ENCODE measurements at places on chromosomes 7 and 10.

- DNase-seq = no peak
These were observed 318.5 kb upstream of the ZWINT start for GRCh38 chr10:56679578-56679977.

DNA sequence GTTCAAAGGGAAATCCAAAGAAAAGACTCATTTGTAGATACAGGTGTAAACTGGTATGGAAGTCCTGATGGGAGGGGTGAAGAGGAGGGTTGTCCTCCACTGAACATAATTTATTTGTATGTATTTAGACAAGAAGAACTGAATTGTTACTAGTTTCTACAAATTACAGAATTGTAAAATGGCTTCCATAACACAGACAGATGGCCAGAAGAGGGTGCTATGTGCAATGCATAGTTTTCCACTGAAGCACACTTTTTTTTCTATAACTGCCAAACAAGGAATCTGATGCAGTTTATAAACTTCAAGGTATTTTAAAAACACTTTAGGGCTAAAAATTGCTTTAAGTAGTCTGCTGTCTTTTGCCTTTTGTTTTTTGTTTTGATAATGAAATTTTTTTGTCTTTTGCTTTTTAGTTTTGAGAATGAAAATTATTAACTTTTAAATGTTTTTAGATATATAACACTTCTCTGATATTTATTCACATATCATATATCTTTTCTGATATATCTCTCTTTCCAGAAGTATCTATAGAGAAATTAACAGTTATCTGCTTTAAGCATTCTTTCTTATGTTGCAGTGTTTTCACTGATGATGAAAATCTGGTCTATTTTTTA lies 58.5 kb downstream of the PHYHIPL start:
- no peak for DNase-seq

DNA sequence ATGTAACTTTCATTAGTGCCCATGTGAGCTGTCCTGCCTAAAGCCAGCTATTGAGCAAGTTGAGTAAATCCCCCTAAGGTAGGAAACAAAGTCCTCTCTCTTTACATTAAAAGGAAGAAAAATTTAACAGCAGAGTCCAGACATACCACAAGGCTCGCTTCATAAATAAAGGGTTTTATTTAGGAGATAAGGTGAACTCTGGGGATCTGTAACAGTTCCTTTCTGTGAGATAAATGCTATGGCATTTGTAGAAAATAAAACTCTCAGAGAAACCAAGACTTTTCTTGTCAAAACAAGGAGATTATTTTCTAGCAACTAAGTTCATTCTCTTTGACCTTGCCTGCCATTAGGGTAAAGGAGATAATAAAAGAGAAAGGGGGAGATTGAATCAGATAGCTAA lies 32.3 kb upstream of the LYZL1 start:
- no peak for DNase-seq

DNA sequence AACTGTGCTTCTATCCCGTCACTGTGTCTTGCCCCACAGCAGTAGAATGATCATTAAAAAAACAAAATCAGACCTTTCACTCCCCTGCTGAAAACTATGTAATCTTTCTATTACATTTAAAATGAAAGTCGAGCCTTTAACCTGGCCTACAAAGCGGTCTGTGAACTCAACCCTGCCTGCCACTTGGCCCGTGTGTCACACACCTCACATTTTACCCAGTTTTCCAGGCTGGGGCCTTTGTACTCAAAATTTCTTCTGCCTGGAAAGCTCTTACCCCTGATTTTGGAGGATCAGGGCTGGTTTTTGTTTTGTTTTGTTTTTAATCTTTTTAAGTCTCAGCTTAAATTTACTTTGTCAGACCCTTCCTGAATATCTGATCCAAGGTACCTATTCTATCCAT lies 82.1 kb downstream of the UBE2H start:
- DNase-seq = no peak

DNA sequence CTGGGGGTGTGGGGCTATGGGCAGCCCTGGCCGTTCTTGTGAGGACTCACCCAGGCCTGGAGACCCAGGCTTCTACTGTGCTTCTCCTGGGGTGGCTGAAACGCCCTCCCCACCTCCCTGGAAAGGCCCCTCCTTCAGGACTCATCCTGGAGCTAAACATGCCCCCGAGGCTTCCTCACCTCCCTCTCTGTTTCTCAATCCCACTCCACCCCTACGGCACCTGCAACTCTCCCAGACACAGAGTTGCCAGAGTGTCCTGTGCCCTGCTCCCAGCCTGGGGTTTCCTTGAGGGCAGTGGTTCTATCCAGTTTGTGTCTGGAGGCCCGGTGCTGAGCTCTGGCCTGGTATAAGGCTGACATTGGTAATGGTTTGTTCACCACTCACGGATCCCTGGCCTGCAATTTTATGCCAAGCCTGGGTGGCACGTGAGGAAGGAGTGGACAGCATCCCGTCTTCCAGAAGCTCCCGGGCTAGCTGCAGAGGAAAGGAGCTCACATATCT lies 68.0 kb downstream of the GRID1 start:
- no peak for DNase-seq

- no peak for DNase-seq
These were observed 14.3 kb downstream of the TMEM273 start for GRCh38 chr10:49173853-49174252.

GRCh38 chr10:55351431-55351830 lies 550.4 kb upstream of the PCDH15 start:
- no peak for DNase-seq

DNA sequence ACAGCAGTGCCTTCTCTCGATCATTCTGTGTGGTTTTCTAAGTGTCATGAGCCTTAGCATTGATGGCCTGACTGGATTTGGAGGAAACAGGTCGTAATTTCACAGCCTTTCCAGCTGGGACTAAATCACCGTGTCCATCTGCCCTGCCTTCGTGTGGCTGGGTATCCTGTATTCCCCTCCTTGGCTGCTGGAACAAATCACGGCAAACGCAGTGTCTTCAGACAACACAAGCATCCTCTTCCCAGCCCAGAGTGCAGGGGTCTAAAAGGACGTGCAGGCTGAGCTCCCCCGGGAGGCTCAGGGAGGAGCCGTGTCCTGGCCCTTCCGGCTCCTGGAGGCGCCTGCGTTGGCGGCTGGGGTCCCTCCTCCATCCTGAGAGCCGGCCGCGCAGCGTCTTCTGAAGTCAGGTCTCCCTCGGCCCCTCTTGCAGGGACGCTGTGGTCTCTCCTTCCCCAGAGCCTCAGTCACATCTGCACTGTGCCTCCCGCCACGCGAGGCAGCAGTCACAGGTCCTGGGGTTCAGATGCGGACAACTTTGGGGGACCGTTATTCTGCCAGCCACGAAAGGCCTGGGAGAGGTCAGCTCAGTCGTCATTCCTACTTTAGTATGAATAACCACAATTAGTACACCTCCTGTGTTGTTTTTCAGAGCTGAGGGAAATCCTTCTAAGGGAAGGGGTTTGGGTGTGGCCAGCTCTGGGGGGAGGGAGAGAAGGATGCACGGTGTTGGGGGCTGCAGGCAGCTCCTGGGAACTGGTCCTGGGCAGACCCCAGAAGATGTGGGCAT lies 41.1 kb downstream of the FAM20C start:
- no peak for DNase-seq

DNA sequence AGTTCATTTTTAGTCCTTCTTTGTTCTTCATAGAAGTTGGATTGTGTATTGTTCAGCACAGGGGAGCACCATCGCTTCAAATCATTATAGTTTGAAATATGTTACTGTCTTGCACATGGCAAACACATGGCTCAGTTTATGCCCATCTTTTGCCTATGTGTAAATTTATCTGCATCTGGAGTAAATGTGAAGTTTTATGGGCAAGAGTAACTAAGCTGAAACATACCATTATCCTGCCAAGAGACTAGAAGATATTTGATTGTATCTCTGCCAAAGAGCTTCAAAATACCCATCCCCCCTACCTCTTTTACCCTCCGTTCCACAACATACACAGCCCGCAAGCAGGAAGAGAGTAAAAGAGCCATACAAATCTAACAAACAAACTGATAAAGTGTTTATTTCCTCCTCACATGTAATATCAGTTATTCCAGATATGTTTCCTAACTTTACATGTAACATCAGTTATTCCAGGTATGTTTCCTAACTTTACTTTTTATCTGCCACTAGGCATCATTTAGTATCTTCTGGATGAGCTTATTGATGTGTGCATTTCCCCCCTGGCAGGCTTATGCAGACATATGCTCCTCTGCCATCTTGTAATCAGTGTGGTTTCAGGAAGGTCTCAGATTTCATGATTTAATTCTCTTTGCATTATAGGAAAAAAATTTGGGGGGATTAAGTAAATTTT lies 127.7 kb downstream of the SRI start:
- no peak for DNase-seq

GRCh38 chr7:34242391-34242790 lies 337.1 kb downstream of the BMPER start:
- DNase-seq = no peak

GRCh38 chr10:116769791-116770190 lies 27.4 kb upstream of the HSPA12A start:
- no peak for DNase-seq

DNA sequence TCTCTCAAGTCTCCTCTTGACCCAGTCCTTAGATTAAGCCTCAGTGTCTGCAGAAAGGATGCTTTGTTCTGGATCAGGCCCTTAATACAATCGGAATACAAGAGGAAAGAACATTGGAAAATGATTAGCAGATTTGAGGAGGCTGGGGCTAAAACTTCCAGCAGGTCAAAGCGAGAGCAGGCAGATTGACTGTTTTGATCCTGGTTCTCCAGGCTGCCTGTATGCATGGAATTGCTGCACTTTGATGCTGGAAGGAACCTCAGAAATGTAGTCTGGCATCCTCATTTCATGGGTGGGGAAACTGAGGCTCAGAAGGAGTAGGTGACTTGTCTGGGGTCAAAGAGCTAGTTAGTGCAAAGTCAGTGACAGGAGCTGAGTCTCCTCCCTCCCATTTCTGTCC lies 202.8 kb downstream of the EMX2 start:
- DNase-seq = no peak

DNA sequence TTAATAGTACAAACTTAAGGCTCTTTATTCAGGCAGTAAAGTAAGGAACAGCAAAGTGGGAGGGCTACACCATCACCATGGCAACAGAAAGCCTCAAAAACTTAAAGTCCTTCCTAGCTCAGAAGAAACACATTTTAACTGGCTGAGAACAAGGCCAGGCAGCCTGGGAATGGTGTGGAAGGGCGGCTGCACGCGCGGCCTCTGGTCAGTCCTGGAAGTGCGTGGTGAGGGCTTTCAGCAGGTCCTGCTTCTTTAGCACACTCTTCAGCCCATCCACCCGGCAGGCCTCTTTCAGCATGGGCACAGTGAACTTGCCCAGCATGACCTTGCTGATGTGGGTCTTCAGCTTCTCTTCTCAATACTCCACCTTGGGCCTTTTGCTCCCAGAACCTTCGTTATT lies 133.0 kb downstream of the CYP26A1 start:
- no peak for DNase-seq

DNA sequence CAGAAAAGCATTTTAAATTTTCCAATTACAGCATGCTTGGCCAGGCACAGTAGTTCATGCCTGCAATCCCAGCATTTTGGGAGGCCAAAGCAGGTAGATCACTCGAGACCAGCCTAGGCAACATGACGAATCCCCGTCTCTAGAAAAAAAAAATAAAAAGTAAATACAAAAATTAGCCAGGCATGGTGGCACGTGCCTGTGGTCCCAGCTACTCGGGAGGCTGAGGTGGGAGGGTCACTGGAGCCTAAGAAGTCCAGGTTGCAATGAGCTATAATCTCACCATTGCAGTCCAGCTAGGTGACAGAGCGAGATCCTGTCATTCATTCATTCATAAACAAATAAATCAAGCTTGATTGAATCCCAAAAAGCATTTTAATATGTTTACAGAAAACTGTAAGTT lies 234.9 kb downstream of the PARD3 start:
- no peak for DNase-seq

DNA sequence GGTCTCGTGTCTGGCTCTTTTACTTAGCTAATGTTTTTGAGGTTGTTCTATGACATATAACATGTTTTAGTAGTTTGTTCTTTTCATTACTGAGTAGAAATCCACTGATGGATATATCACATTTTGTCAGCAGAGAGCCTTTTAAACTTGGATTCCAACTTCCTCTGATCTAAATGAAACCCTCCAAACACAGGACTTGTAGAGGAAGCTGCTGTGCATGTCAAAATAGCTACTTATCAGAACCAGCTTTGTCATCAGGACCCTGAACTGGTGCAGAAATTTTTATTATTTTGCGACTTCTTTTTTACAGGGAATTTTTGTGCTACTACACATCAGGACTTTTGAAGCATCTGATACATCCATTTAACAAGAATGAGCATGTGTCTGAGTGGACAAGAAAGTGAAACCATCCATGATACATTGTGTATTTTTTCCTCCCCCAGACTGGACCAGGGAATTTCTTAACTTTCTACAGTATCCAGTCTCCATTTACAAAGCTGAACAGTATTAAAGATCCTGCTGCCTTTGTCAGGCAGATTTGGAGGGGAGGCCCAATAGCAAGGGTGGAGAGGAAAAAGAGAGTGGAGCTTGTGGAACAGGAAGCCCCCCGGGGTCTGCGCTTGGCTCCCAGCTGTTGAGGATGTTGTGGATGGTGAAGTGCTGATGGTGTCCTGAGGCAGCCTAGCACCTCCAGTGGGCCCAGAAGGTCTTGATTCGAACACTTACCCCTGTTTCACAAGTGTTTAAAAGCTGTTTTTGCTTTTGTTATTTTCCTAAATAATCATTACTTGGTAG lies 29.3 kb upstream of the MTPAP start:
- DNase-seq = no peak

GRCh38 chr10:131078131-131078881 lies 233.2 kb downstream of the TCERG1L start:
- no peak for DNase-seq

DNA sequence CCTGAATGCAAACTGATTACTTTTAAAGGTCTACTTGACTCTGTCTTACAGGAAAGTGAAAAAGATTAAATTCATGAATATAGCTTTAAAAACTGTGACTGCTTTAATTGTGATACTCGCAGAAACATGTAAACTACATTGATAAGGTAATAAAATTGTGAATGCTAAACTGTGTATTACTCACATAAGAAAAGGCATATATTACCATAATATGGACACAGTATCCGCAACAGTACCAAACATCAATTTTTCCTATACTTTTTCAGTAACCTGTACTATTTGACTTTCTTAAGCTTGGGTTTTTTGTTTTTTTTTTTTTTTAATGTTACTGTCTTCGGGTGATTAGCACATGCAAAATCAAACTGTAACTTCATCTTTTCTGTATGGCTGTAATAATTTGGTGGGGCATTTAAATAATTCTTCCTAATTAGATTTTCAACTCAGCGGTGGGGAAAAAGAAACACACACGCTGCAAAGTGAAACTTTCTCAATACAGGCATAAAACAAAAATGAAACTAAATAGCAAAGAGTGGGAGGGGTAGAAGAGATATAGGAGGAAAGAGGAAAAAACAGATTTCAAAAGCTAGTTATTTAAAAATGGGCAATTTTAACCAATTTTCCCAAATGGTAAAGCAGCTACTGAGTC lies 23.2 kb downstream of the NT5C3A start:
- no peak for DNase-seq
